Lower leg skin (tissue), 4 donors: ENCODE measurements at places on chromosomes 2 and 18. TPM values are rescaled to one million over a fixed set of nuclear protein-coding genes. Genes with fewer than 3 reads are reported as not detected.

- no peak for DNase-seq
These were observed 24.0 kb downstream of the SPATS2L start for GRCh38 chr2:200330351-200331060.

DNA sequence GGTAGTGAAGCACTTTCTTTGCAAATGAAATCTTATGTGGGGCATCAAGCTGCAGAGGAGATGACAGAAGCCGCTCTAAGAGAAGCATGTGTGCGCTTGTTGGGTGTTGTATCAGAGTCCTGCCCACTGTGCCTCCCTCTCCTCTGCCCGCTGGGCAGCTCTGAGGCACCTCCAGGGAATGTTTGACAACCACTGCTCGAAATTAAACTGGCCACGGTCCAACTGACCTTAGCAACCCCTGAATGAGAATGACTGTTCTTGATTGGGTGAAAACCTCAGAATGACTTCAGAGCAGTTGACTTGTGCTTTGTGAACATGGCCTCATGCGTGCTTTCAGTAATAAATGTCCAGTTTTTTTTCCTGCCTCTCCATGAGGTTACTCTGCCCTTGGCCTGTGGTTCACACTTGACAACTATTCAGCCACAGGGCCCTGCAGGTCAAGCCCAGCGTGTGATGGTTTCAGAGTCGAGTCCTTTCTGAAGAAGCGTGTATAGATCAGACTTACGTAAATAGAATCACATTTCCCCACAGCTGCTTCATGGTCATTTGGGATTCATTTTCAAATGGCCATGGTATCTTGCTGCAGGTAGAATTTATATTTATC is 94.9 kb downstream of the SLC4A3 start:
- peak; percentile 36 for DNase-seq

CRYGD gene
- total RNA-seq: not detected

GRCh38 chr18:62877411-62878221 is 162.3 kb downstream of the PHLPP1 start:
- no peak for DNase-seq

DNA sequence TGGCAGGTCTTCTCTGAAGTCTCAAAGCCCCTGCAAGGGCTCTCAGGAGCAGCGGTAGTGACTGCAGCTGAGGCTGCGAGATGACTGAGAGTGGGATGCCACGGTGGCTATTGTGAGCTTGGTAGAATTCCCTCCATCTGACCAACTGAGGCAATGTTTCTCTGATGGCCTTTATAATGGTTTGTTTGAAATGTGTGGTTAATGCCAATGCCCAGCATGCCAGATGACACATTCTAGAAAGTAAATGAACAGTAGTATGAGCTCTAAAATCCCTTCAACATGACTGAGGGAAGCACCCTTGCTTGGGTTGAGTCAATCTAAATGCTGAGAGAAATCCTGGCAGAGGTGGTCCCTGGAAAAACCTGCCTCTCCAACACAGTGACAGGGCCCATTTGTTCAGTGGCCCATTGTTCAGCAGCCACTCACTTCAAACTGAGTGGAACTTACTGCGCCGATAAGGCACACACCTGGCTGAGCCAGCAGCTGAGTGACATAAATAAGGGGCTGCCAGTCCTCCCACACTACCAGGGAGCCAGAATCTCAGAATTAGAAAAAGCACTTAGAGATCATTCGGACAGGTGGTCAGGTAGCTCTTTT is 31.7 kb downstream of the SULT1C2 start:
- no peak for DNase-seq

- DNase-seq: no peak
These were observed 103.2 kb downstream of the NCOA1 start for GRCh38 chr2:24594283-24594682.

GNLY gene
- total RNA-seq: 3.6 TPM
